ENCODE measurements at places on chromosomes 4 and X. TPM values are rescaled to one million over a fixed set of nuclear protein-coding genes. Genes with fewer than 3 reads are reported as not detected.

DNA sequence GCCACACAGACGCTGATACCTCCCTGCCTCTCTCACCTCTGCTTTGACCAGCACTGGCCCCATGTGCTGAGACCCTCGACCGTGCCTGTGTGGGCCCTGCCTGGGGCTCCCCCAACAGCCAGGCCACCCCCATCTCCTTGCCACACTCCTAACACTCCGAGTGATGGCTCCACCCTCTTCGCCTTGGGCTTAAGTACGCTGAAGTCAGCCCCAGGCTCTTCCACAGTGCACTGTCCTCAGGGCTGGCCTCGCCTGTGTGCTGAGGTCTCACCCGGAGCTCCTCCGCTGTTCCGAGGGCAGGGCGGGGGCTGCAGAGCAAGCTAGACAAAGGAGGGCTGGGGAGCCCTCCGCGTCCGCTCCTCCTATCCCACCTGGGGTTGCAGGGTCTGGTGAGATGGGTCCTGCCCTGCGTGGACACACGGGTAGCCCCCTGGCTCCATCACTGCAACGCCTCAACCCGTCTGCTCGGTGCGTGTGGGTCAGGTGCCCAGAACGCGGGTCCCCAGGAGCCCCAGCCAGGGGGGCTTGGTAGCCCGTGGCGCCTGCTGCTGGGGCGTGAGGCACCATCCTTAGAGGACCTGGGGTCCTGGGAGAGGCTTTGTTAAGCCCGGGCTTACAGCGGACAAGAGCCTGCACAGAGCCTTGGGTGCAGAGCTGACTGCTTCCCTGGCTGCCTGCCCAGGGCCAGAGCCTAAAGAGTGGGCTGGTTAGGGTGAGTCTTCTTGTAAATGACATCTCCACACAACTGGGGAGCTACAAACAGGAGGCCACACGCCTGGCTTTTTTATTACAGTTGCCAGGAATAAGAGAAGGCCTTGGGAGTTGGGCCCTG is 42.6 kb upstream of the NKX1-1 start:
- no peak for DNase-seq

- no peak for DNase-seq
Measured at GRCh38 chr4:16089156-16089555, 5.3 kb upstream of the PROM1 start.

DNA sequence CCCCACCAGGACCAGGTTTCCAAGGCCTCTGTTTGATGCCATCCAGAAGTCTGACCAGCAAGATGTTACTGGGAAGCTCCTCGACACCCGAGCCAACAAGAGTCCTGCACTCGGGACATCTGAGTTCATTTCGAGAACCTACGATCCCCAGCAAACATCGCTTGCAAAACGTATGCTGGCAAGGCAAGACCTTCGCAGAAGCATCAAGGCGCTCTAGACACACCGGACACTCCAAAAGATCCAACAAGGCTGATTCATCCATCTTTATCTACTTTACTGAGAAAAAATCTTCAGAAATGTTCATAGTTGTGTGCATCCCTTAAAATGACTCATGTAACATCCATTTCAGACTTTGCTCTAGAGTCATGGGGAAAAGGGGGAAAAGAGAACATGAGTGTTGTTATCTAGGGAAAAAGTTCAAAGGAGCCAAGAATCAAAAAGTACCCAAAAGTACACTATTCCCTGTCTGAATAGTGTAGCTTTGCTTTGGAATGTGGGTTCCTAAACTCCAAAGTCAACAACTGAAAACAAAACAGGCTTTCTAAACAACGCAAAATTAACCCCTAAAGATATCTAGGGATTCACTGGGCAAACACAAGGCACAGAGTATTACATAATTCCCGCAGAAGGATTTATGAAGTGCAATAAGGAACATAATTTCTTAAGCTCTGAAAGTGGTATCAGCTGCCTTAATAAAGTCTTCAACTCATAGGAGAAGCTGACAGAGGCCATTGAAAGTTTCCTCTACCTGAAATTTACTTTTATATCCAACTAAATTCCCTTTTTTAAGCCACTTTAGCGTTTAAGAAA is 1.6 kb downstream of the SH3RF1 start:
- DNase-seq, result no peak

GRCh38 chr4:136395212-136395722 is 1137.0 kb downstream of the PCDH18 start:
- DNase-seq, result no peak

MAB21L2 gene
- not detected for total RNA-seq

TMSB15C gene
- 5.4 TPM for total RNA-seq

DNA sequence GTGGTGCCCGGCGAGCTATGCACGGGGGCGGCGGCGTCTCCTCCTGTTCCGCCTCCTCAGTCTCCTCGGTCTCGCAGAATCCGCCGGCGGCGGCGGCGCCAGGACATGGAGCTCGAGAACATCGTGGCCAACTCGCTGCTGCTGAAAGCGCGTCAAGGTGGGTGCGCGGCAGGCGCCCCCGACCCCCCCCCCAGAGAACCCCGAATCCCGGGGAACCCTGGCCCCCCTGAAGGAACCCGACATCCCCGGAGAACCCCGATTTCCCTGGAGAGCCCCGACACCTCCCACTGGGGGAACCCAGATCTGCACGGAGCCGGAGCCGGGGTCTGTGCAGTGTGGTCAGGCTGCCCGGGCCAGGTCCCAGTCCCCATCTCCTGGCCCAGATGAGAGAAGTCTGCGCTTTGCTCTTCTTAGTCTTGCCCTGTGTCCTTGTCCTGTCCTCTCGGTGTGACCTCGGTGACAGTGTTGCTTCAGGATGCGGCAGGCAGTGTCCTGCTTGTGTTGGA is 648 bp downstream of the GRK4 start:
- no peak for DNase-seq

- no peak for DNase-seq
Measured at GRCh38 chr4:74330295-74330750, 22.1 kb downstream of the EPGN start.

GRCh38 chr4:53899586-53900270 is 164.7 kb downstream of the CHIC2 start:
- DNase-seq, result no peak

ENAM gene
- total RNA-seq, result not detected

GRCh38 chr4:24472514-24473308 is 111.6 kb downstream of the DHX15 start:
- DNase-seq, result peak; percentile 67

- no peak for DNase-seq
Measured at GRCh38 chr4:2352729-2353221, 65.7 kb downstream of the ZFYVE28 start.

SYNPO2 gene
- total RNA-seq, result 0.35 TPM

HSFX3 gene
- total RNA-seq, result not detected

ELK1 gene
- total RNA-seq, result 82.7 TPM

RTL5 gene
- 0.74 TPM for total RNA-seq

- DNase-seq, result no peak
Measured at GRCh38 chr4:88134111-88134510, 24.3 kb downstream of the ABCG2 start.

HTN1 gene
- total RNA-seq, result not detected

DNA sequence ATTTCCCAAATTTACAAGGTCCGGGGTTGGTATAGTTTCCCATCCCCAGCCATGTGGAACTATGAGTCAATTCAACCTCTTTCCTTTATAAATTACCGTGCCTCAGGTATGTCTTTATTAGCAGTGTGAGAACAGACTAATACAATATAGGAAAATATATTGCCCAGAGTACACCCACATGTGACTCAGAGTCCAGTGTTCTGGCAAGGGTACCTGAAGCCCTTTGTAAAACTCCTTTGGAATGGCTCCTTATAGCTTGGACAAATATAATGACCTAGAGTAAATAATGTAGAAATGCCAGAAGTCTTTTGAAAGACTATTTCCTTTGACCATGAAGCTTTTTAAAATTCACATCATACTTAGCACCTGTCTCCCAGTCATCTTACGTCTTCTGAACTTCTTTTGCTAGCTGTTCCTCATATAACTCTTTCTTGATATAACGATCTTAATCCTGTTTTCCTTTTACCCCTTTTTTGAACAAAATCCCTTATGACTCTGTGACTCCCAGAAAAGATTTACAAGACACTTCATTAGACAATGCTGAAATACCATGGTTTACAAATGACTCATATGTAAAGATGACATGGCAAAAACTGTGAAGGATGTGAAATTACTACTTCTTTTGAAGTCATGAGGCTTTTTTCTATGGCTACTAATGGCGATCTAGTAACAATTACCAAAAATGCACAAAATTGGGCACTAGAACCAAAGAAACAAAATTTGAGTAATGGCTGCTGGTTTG is 408.9 kb downstream of the NAP1L3 start:
- no peak for DNase-seq

- no peak for DNase-seq
Measured at GRCh38 chrX:138748480-138748879, 37.0 kb upstream of the FGF13 start.

RTL3 gene
- total RNA-seq, result not detected

GRCh38 chr4:109928327-109929045 is 15.8 kb downstream of the EGF start:
- DNase-seq, result no peak

DNA sequence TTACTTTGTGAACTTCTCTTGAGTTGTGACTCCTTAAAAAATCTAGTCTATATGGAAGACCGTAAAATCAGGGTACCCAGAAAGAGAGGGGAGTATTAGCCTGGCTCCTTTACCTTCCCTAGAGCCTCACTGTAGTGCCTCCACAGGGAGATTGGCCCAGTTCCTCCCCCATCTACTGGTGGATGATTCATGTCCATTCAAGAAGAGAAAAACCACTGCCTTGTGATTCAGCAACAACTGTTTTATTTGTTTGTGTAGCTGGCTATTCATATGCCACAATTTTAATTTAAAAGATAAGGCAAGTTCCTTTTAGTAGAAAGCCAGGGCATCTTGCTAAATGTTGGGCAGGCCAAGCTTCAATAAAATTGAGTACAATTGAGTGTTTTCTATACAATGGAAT is 221.8 kb upstream of the KCNIP4 start:
- DNase-seq, result no peak

ARX gene
- not detected for total RNA-seq

DNA sequence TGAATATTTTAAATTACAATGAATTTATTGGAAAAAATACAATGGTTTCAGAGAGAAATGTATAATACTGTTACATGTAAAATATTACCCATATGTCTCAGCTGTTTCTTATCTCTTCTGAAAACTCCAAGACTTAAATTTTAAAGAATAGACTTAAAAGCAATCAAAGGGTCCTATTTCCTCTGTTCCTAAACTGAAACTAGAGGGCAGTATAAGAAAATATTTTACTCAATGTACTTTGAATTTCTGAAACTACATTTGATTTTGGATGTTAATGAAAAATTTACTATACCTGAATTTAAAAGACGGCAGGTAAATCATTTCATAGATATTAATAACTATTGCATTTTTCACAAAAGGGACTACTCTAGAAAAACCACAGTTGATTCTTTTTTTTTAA is 200.2 kb downstream of the LRBA start:
- no peak for DNase-seq

RAB33A gene
- total RNA-seq, result 22.9 TPM

DNA sequence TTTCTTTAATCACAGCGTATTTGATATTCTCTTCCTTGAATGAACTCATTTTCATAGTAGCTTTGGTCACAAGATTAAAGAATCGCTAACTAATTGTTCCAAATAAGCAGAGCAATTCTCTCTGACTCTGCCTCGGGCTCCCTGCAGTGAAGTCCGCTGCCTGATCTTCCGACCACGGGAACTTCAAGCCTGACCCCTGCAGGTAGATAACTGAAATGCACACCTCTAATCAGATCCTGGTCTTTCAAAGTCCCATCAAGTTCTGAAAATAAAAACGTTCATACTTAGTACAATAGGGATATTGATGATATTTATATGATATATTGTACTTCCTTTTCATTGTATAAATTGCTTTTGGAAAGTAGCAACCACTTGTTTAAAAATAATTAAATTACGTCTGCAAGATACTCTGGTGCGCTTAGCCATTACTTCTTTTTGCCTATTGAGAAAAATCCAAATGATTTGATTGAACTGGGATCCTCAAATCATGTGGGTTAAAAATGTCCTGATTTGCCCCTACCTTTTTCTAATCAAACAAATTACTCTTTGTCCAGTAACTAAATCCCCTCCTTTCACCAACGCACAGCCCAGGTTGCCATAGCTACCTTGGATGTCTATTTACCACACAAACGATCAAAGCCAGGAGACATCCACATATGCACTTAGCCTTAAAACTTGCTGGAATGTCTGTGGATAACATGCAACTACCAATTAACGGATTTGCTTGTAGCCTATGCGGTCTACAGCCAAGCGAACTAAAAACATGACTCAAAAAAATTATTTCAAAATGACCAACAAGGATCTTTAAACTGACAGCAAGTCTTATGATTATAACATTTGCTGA is 4.2 kb downstream of the MID1 start:
- peak; percentile 16 for DNase-seq

GALNT7 gene
- 10.1 TPM for total RNA-seq

TEX11 gene
- total RNA-seq, result not detected

- no peak for DNase-seq
Measured at GRCh38 chr4:2470791-2471190, 1.9 kb downstream of the RNF4 start.

- DNase-seq, result no peak
Measured at GRCh38 chr4:47118192-47118929, 87.0 kb downstream of the GABRB1 start.

GRCh38 chrX:37425370-37425769 is 76.2 kb downstream of the PRRG1 start:
- no peak for DNase-seq

ZNF718 gene
- total RNA-seq, result 8.1 TPM

- no peak for DNase-seq
Measured at GRCh38 chr4:158181906-158182305, 9.1 kb upstream of the GASK1B start.

DNA sequence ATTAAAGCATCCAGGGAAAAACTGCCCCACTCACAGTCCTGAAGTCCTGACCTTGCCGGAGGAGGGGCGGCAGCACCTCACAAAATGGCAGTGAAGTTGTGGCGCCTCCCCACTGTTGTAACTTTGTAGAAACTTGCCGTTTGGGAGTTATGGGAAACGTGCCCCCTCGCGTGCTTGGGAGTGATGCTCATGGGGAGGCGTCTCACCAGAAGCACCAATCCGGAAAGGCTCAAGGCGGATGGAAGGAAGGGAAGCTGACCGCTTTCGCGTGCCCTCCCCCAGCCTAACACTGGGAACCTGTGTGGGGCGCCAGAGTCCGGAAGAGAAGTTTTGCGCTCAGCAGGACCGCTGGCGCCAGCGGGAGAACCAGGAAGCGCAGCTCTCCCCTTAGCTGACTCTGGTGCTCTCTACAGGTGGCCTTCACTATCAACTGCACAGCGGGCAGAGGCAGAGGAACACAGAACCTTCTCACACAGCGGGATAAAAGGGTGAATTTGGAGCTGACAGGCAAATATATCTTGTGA is at the start of the genes CT45A10 and SAGE1:
CT45A10 (minus strand) TSS at position 151 of the 524 bp plus-strand sequence. CDS start 8,100 bp downstream, outside the sequence.
SAGE1 (plus strand) TSS at position 423 of the 524 bp plus-strand sequence. CDS start 2,527 bp downstream, outside the sequence.
- DNase-seq, result no peak

CT45A10 gene
- not detected for total RNA-seq
